Left renal cortex interstitium (tissue), 4 donors: ENCODE measurements at places on chromosomes 11 and 22. TPM values are rescaled to one million over a fixed set of nuclear protein-coding genes. Genes with fewer than 3 reads are reported as not detected.

The KCNJ1 gene
- polyA plus RNA-seq = 68.9 TPM

GRCh38 chr11:31397239-31397834, 27.7 kb downstream of the DNAJC24 start:
- DNase-seq = no peak

The MMP12 gene
- polyA plus RNA-seq = 1.8 TPM

The NXPE2 gene
- polyA plus RNA-seq = 0.62 TPM

The OR6A2 gene
- not detected for polyA plus RNA-seq

DNA sequence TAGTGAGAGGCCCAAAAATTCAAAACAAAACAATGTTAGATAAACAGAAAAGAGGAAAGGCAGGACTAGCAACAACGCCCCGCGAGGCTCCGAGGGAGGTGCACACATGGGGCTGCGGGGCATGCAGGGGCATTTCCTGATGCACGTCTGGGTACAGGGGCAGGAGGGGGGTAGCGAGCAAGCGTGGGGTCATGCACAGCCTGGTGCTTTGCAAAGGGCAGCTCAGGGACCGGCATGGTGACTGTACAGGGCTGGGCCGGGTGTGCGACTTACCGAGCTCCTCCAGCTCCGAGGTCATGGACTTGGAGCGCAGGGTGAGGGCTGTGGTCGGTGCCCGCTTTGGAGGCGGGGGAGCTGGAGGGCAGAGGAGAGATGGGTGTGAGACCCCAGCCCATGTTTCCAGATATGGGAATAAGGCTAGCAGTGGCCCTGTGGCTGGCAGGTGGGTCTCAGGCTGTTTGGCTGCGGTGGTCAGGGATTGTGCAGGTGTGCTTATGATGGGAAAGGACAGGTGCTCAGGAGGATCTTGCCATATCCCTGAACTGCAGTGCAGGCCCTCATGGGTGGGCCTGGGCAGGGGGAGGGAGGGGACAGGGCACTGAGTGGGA, 103.7 kb downstream of the CTTN start:
- no peak for DNase-seq
